ENCODE measurements at places on chromosomes 12 and 14.

GRCh38 chr12:132272711-132273110 lies 56.7 kb downstream of the GALNT9 start:
- DNase-seq = no peak

DNA sequence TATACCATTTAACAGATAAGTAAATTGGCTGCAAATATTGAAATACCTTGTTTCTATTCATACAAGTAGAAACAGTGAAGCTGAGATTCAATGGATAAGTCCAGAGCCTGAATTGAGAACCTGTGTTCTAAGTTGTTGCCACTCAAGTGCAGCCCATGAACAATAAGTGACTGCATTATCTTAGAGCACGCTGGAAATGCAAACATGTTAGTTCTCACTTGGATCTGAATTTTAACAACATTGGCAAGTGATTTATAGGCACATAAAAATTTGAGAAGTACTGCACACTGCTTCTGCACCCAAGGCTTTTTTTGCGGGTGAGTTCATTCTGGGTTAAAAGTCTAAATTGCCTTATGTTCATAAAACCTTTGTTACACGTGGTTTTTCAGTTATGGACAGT lies 484.3 kb downstream of the NAV3 start:
- no peak for DNase-seq

DNA sequence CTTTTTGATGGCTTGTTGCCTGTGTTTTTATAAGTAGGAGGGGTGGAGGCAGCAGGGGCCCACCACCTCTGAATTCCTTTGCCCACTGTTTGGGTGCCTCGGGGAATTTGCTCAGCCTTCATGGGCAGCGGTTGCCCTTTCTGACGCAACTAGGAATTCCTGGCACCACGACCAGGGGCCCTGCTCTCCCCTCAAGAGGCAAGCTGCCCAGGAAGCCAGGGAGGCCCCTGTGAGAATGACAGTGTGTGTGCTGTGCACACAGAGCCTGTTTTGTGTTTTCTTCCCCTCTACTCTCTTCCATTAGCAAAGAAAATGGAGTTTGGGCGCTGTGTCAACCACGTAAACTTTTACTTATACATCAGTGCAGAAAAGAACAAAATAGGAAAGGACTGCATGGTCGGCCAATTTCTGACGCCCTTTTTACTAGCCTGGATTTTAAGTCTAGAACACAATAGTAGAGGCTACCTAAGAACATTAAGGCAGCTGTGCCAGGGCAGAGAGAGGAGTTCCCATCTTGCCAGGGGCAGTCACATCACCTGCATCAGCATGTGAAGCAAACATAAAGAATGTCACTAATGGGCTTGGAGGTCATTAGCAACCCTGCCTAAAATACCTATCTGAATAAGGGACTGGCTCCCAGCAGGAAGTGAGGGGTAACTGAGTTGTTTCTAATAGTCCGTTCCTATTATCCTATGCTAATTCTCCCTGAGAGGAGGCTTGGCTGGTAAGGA lies 17.9 kb upstream of the PTGR2 start:
- DNase-seq = peak; percentile 49

DNA sequence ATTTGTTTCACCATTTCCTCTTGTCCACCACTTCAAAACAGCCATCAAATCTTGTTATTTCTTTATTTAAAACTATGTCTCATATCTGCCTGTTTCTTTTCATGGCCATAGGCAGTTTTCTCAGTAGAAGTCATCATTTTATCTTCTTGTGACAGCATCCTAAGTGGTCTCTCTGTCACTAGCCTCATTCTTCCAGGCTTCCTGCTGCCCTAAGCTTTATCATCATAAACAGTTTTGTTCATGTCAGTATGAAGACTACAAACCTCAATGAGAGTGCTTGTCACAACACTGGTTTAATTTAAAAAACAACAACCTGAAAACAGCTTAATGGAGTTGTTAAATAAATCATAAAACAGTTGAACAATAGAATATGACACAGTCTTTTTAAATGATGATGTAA lies 387.8 kb upstream of the RPL10L start:
- DNase-seq = no peak

DNA sequence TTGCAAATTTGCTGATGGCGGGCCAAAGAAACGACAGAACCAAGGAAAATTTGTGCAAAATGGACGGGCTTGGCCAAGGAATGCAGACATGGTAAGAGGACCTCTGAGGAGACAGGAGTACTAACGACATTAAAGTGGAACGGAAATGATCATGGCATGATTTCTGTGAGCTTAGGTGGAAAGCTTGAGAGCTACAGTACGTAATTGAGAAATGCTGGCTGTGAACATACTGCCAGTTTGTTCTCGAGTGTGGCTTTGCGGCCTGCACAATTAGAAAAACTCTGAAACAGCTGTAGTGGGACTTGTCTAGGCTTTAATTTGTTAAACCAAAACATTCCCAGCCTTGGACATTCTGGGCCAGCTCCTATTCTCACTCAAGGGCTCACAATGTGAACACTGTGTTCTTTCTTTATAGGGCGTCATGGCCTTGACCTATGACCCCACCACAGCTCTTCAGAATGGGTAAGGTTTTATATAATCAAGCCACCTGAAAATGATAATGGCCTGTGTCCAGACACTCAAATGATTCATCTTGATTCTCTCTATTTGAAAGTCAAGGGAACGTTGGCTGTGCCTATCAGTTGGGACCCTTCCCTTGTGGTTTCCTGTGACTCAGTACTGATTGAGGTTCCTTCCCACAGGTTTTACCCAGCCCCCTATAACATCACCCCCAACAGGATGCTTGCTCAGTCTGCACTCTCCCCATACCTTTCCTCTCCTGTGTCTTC lies 48.5 kb downstream of the BAZ2A start:
- no peak for DNase-seq

DNA sequence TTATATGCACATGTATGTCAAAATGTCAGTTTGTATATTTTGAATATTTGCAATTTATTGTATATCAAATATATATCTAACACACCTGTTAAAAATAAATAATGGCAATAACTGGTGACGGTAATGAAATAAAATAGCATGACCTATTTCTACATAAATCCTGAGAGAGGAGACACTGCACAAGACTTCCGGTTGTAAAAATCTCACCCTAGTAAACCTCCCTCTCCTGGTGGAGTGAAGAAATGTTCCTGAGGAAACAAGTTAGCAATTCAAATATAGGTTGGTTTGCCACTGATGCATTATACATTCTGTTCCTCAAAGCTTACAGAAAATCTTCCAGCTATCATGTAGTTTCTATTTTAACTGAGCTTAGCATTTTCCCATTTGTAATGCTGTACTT lies 166.1 kb upstream of the SYT10 start:
- no peak for DNase-seq

DNA sequence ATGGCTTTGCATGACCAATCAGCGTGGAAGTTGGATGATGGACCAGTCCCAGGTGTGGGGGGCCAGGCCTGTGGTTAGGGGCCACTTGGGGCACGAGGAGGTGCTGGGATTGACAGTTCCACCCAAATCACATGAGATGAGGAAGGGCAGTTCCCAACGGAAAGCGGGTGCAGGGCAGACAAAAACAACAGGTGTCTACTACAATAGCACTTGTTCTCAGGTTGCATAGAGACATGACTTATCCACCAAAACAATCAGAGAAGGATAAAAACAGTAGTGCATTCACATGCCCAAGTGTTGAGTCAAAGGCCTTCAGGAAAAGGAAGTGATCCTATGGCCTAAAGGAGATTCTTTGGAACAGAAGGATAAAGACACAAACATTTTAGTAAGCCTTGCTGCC lies 14.6 kb upstream of the EIF2B2 start:
- peak; percentile 46 for DNase-seq

- no peak for DNase-seq
These were observed 3.2 kb downstream of the OR4K2 start for GRCh38 chr14:19878029-19878642.

DNA sequence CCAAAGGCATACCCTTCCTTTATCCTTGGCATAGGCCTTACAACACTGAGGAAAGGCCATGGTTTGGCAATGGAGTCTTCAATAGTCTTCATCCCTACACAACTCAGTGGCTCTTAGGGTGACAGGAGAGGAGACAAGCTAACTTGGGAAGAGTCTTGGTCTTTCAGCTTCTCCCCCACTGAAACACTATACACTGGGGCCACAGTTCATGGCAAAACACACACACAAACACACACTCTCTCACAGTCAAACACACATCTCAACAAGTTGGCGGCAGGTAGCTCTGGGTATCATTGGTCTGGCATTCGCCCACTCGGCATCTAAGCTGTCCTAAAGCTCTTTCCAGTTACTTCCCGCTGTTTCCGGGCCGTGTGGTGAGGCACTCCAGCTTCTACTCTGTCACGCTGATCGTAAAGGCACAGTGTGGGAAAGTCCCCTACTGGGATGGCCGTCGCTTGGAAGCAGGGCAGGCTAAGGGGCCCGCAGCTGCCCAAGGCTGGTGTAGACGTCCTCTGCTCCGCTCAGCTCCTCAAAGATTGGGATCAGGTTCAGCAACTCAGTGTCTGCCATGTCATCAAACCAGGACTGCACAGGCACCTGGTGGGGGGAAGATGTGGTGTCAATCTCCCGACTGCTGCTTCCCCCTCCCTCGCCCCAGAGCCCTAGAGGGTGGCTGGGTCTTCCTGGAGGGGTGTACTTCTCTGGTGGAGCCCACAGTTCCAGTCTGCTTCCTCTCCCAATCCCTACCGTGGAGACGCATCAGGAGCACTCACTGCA lies 4.8 kb upstream of the AVIL start:
- DNase-seq = no peak

DNA sequence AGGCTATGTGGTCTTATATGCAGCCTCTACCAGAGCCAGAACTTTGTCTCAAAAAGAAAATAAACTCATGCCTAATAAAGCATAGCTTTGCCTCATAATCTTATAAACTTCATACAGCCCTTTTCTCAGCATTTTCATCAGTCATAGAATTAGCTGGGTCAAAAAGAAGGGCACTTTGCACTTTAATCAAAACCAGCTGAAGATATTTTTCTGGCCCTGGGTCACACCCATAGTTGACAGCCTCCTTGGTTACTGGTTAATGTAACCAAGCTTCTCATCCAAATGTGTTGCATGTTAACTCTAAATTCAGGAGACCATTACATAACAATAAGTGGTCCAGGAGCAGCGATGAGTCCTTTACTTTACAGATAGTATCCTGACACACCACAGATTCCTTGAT lies 558.2 kb downstream of the FLRT2 start:
- DNase-seq = no peak

DNA sequence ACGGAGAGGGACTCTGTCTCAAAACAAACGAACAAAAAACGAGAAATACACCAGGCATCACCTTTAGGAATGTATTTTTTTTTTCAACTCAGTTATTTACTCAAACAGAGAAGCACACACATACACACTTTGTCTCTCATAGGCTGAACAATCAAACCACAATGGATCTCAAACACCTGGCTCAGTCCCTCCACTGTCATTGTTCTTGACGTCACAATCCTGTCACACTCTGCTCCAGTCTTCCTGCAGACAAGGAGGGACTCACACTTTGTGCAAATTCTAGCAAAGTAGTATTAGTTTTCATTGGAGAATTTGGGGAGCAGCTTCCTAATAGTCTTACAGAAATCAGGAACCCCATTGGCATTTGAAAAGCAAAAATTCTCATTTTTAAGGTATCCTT lies 727.8 kb downstream of the BCL11B start:
- no peak for DNase-seq

DNA sequence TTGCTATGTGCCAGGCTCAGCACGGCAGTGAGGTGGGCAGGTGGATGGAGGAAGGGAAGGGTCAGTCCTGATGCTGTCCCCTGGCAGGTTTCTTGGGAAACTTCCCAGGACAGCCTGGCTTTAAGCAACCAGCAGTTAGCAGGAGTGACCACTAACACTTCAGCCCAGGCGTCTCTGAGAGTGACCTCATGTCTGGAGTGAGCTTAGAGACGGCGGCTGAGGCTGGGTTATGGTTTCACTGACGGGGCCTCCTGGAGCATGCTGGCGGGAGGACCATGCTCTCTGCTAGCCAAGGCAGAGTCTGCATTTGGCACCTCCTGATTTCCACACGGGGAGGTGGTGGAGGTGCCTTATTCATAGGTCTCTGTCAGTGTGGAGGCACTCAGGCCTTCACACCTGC lies 2.5 kb downstream of the HHIPL1 start:
- no peak for DNase-seq

DNA sequence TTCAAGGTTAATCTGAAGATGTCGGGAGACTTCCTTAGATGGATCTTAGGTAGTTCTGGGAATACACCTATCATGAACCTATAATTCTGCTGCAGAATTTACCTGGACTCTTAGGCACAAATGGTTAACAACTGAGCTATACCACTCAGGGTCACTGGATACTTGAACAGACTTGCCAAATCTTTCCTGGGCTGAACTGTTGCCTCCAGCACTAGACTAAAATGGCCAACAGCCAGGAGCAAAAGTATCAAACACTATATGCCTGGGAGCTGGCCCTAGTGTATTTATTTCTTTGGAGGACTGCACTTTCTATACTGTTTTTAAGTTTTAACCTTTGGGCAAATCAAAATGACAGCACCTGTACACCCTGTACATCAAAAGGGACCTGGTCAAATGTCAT lies 252.8 kb downstream of the TMEM117 start:
- DNase-seq = no peak

DNA sequence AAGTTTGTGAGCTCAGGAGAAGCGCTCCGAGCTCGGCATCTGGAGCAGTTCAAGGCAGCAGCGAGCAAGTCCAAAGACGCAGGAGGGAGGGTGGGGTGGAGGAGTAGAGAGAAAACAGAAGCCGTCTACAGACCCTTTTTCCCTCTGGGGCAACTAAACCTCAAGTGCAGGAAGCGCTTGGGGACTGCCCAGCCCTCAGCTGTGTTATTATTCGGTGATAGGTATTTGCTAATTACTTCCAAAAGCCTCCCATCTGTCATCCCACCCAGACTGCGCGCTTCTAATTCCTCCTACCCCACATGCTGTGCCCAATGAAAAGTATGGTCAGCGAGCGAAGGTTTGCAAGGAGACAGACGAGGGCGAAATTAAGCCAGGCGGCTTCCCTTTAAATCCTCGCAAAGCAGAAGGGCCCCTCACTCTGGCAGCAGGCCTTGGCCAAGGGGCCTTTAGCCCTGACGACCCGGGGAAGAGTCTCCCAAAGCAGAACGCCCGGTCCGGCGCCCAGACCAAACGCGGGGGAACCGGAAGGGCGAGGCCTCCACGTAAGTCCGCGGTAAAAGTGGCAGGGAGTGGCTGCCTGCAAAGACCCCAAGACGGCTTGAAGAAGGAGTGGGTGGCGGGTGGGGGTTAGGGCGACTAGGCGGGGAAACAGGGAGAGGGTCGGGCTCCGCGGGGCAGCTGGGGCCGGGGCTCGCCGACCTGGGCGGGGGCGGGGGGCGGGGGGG lies 507 bp upstream of the CD9 start:
- DNase-seq = no peak

DNA sequence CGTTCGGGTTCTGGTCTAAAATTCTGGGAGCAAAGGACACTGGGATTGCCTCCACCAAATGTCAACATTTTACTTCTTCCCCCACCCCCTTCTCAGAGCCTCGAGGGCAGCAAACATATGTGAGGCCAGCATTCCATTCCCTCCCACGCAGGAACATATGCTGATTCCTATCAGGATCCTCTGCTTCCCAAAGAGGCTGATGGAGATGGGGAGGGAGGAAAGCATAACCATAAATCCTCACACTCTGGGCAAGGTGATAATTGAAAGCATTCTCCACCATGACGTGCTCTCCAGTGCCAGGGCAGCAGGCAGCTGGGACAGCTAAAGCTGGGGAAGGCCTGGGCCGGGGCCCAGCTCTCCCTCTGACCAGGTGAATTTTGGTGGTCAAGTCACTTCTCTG lies 395.0 kb downstream of the ZFP36L1 start:
- DNase-seq = peak; percentile 50

All from AG08395 (cell line).